ENCODE measurements at places on chromosomes 5 and 9.

GRCh38 chr5:60826653-60827052 is 17.4 kb downstream of the ELOVL7 start:
- no peak for DNase-seq

DNA sequence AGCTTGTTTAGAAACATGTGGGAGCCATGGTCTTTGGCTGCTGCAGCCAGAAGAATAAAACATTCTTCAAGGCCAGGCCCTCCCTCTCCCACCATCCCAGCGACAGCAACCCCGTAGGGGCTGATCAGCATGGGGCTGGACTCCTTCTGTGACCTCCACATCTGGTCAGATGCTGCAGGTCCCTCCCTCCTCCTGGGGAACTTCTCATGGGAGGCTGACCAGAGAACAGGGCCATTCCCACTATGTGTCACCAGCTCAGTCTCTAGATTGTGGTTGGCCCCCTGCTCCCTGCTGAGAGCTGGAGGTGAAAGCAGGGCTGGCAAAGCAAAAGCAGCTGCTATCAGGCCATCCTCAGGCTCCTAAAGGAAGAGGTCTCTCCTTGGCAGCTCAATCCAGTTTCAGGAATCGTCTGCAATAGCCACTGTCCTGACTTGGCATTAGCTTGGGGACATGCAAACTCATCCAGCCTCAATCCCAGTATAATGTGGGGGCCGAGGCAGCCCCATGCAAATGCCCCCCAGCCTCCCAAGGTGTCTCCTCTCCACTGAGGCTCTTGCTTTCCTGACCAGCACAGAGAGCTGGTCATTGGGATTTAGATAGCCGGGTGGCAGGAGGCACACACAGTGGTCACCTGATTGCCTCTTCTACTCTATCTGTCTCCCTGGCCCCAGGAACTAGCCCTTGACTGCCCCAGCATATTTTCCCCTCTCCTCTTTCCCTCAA is 81.5 kb downstream of the NRG2 start:
- no peak for DNase-seq

DNA sequence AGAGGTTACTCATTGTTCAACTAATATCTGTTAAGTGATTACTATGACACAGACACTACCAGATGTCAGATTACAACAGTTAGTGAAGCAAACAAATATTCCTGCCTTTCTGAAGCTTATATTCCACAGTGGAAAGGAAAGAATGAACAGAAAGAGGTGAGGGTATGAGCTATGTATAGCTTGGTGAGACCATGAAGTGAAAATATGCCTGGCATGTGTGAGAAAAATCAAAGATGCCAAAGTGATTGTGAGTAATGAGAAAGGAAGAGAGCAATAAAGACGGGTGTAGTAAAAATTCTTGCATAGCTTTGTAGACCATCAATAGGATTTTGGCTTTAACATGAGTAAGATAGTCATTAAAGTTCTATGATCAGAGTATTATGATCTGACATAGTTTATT is 734.5 kb upstream of the NUDT12 start:
- no peak for DNase-seq

GRCh38 chr5:115758356-115758755 is 58.1 kb downstream of the CDO1 start:
- no peak for DNase-seq

DNA sequence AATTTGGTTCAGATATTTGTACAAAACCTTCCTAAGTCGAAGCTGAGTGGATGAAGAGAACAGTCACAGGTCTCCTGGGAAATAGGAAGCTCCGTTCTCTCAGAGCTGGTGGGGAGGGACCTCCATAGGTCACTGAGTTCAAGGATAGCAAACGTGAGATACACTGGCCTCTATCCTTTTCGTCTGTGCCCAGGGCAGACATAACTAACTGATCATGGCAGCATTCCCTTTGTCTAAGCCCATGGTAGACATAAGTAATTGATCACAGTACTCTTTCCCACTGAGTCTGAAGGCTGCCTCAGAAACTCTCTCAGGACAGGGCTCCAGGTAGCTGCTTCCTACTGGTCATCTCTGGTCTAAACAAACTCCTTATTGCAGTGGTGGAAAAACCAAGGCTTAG is 12.3 kb upstream of the CORO2A start:
- DNase-seq, result no peak

DNA sequence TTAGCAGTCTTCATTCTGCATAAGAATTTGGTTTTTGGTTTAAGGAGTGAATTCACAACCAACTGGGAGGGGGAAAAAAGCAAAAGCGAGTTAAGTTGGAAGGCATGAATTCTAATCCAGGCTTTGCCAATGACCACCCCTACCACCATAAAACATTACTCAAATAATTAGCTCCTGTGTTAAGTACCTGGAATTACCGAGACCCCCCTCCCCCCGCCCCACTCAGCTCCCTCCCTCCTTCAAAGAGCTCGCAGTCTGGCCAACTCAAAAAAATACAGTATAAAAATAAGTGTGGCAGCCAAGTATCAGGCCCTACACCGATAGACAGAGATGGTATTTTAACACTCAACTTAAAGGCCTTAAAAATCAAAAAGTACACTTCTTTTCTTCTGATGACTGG is 492 bp downstream of the ATG12 start:
- DNase-seq, result no peak

DNA sequence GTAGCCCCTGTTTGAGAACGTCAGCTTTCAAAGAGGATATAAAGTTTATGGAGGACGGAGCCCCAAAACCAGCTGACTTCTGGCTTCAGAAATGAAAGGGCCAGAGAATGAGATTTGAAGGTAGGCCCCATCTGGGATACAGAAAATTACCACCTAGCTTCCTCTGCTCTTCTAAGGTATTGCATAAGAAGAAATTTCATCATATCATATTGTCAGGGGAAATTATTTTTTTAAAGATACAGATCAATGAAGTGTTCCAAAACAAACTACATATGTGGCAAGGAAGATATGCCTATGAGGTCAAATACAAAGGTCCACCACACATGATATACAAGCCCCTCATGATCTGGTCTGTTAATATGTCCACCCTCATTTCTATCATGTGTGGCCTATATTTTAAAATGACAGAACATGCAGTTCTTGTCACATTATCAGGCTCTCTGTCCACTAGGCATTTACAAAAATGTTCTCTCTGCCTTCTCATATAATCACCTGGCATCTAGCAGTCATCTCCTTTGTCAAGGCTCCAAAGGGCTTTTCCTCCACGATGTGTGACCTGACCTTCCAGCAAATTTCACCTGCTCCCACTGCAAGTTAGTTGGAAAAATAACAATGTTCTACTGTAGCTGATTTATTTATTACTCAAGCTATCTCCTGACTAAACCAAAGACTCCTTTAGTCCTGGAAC is 83.1 kb downstream of the DPYSL3 start:
- no peak for DNase-seq

GRCh38 chr5:99317136-99317535 is 388.3 kb upstream of the CHD1 start:
- no peak for DNase-seq

- DNase-seq, result no peak
Observed at GRCh38 chr5:76590027-76590426, 33.2 kb downstream of the F2RL2 start.

DNA sequence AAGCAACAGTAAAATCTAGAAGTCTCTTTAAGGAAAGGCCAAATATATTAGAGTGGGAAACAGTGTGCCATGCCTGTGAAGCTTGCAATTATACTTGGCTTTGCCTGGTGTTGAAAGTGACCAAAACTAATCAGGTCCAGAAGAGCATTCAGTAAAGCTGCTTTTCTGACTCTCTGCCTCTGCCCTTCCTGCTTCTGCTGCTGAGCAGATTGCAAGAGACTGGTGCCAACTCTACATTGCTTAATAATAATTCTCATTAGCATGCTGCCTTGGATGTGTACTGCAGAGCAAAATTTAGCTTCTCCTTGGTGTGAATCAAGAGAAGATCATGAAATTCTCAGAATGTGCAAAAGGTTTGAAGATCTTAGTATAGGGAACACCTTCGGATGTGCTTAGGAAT is 120.4 kb upstream of the RFX3 start:
- no peak for DNase-seq

- no peak for DNase-seq
Observed at GRCh38 chr9:94867842-94868312, 141.4 kb downstream of the AOPEP start.

DNA sequence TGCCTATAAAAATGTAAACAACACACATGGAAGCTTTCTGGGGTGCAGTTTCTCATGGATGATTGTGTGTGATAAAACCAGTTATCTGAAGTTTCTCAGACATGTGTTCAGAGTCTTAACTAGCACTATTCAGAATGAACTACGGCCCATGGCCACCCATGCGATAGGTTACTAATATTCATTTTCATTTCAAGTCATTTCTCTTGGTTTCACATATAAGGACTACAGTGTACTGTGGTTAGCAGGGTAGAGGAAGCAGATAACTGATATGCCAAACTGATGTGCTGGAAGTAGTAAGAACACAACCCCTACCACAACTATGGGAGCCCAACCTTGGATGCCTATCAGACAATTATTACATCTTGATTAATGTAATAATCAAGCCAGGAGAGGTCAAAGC is 372.1 kb downstream of the DTWD2 start:
- DNase-seq, result no peak

- DNase-seq, result no peak
Observed at GRCh38 chr5:91366551-91366950, 16.6 kb downstream of the ARRDC3 start.

GRCh38 chr9:135413461-135413860 is 66.1 kb upstream of the PPP1R26 start:
- DNase-seq, result no peak

DNA sequence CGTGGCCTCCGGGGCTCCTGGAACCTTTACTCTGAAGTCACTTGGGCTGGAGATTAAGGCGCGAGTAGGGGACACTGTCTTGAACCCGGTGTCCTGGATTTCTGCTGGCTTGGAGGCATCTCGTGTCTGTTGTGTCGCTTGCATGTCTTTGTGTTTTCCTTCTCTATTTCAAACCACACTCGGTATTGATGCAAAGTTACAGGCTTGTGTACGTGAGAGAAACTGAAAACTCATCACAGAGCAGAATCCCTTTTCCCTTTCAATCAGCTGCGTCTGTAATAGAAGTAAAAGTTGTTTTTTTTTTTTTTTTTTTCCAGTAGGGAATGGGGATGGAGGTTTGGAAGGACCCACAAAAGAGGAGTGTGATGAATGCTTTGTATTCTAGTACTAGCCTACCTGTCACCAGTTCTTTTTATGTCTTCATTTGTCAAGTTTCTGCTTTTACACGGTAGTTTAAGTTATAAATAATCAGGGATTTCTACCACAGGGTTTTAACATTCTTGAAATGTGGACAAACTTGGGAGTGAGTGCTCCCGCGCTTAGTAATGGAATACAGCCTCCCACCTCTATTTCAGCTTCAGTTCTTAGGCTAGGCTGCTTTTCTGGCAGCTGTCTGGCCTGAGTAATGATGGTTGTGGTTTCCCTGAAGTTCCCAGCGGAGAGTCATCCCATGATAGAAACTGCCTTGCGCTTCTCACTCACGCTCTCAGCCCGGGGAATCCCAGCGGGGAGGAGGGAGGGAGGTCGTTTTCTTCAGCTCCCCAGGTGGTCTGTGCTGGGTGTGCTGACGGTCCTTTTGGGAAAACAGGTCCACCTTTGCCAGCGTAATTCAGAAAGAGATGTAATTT is 763 bp downstream of the TJP2 start:
- peak; percentile 65 for DNase-seq

DNA sequence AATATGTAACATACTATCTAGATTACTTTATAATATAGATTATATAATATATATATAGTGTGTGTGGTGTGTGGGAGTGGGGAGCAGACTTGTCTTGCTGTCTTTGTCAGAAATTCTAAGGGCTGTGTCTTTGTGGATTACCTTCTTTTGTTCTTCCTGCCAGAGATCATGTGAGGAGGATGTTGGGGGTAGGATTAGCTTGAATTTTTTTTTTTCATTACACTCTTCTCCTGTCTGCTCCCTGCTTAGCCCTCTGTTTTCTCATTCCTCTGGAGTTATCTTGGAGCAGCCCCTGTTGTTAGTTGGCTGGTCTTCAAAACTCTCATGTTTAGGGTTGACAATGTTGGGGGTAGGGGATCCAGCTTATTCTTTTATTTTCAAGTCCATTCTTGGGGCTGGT is 21.0 kb upstream of the C9orf40 start:
- no peak for DNase-seq

DNA sequence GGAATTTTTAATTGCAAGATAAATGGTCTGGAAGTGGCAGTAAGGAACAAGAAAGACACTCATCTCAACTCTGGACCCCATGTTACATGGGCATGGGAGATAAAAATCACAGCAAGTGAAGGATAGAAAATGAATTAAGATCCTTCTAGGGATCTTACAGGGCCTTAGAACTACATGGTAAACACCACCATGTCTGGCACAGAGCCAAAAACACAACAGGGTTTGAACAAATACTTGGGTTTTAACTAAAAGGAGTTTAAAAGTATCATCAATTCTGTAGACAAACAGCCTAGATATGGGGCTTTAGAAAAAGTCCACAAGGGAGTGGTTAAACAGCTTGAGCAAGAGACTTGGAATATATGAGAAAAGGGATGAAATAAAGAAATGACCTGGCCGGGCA is 366.4 kb downstream of the ARL15 start:
- no peak for DNase-seq

- no peak for DNase-seq
Observed at GRCh38 chr5:127333483-127333882, 42.9 kb downstream of the MEGF10 start.

DNA sequence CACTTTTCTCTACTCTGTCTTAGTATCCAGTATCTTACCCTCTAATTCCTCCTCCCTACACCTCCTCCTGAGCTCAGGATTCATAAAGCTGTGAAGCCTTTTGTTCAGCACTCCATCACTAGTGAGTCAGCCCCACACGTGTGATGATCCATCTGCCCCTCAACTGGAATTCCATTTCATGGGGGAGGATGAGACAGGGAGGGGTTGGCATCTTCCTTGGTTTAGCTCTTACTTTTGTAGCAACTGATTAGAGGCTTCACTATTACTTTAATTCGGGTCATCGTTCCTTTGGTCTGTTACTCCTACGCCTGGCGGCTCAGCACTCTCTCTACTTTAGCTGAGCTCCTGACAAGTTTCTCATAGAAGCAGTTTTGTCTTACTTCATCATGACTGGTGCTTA is 11.8 kb downstream of the BTNL8 start:
- DNase-seq, result no peak

Measured in activated CD4-positive, alpha-beta T cell treated with anti-CD3 and anti-CD28 coated beads, Interleukin-2, amount 50 U/mL, for 48 hours (primary cell).